ENCODE measurements at places on chromosomes 7 and 10.

DNA sequence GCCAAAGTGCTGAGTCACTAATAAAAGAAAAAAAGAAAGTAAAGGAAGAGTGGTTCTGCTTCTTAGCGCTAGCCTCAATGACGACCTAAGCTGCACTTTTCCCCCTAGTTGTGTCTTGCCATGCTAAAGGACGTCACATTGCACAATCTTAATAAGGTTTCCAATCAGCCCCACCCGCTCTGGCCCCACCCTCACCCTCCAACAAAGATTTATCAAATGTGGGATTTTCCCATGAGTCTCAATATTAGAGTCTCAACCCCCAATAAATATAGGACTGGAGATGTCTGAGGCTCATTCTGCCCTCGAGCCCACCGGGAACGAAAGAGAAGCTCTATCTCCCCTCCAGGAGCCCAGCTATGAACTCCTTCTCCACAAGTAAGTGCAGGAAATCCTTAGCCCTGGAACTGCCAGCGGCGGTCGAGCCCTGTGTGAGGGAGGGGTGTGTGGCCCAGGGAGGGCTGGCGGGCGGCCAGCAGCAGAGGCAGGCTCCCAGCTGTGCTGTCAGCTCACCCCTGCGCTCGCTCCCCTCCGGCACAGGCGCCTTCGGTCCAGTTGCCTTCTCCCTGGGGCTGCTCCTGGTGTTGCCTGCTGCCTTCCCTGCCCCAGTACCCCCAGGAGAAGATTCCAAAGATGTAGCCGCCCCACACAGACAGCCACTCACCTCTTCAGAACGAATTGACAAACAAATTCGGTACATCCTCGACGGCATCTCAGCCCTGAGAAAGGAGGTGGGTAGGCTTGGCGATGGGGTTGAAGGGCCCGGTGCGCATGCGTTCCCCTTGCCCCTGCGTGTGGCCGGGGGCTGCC lies at the start of gene IL6:
Gene IL6 (plus strand): TSS at position 294 of the 807 bp plus-strand sequence. CDS start 63 bp downstream, at position 357.
- H3K27ac ChIP-seq = peak within 1 kb of the TSS; percentile 78
- no peaks in the 10 kb centered on the region for H3K36me3 ChIP-seq
- DNase-seq = peak; percentile 92
- H3K4me1 ChIP-seq = peaks cover 30% of the 10 kb centered on the region
- H3K27me3 ChIP-seq = no peaks in the 10 kb centered on the region
- peak within 1 kb of the TSS; percentile 31 for H3K4me3 ChIP-seq

- DNase-seq = no peak
- peaks cover 36% of the 10 kb centered on the region for H3K4me1 ChIP-seq
- no peaks in the 10 kb centered on the region for H3K36me3 ChIP-seq
These were observed 28.6 kb downstream of the FAM13C start for GRCh38 chr10:59333701-59334100.

- no peak overlapping the region for H3K4me3 ChIP-seq
- H3K4me1 ChIP-seq = no peaks in the 10 kb centered on the region
- H3K27ac ChIP-seq = no peak overlapping the region
- no peaks in the 10 kb centered on the region for H3K27me3 ChIP-seq
- DNase-seq = no peak
These were observed 8.9 kb upstream of the LYZL1 start for GRCh38 chr10:29279779-29280487.

DNA sequence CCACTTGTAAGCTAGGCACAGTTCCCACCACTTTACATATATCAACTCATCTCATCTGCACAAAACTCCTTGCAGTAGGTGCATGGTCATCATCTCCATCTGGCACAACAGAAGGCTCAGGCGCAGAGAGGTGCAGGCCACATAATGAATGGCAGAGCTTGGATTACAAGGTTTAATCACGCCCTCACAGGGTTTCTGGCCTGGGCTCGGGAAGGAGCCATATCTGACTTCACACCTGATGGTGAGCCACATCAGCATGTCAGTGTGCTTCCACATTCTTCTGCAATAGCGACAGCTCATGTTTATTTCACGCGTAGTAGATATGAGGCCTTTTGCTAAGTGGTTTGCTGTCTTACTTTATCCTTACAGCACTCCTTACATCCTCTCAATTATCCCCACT lies 650.2 kb downstream of the INHBA start:
- H3K27ac ChIP-seq = no peak overlapping the region
- H3K27me3 ChIP-seq = no peaks in the 10 kb centered on the region
- H3K36me3 ChIP-seq = no peaks in the 10 kb centered on the region
- no peaks in the 10 kb centered on the region for H3K4me1 ChIP-seq

DNA sequence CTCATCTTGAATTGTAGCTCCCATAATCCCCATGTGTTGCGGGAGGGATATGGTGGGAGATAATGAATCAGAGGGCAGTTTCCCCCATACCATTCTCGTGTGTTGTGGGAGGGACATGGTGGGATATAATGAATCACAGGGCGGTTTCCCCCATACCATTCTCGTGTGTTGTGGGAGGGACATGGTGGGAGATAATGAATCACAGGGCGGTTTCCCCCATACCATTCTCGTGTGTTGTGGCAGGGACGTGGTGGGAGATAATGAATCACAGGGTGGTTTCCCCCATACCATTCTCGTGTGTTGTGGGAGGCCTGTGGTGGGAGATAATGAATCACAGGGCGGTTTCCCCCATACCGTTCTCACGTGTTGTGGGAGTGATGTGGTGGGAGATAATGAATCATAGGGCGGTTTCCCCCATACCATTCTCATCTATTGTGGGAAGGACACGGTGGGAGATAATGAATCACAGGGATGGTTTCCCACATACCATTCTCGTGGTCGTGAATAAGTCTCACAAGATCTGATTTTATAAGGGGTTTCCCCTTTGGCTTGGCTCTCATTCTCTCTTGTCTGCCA lies 271.0 kb downstream of the MAD1L1 start:
- no peaks in the 10 kb centered on the region for H3K27me3 ChIP-seq
- DNase-seq = no peak
